AG20443 (cell line): ENCODE measurements at places on chromosomes 4 and X.

DNA sequence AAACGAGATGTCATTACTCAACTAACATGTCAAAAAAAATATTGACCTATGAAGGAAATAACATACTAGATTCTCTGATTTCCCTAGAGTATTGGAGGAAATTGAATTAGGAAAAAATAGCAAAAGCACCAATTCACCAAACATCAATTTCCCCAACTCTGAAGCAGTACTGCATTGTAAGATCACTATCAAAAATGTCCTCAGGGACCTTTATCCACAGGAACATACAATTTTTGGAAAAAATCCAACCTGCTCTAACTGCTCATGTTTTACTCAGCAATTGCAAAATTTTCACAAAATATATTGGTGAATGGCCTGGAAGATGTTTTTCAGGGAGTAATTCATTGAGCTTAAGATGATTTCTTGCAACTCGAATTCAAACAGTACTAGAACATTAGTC lies 239.0 kb upstream of the GIMD1 start:
- no peak for DNase-seq

GRCh38 chrX:154374313-154375155 lies at the start of gene FLNA:
Gene FLNA, minus strand, starts transcription at chrX:154374634. Its CDS starts 3,389 bp downstream, at chrX:154371245.
- DNase-seq, result no peak

GRCh38 chr4:121464854-121465253 lies 84.0 kb upstream of the QRFPR start:
- DNase-seq, result no peak

- no peak for DNase-seq
Observed at GRCh38 chr4:37745946-37746345, 59.8 kb upstream of the RELL1 start.

- no peak for DNase-seq
Observed at GRCh38 chr4:151429957-151430570, 21.1 kb downstream of the FHIP1A start.
